ENCODE measurements at places on chromosomes 16 and 17.

DNA sequence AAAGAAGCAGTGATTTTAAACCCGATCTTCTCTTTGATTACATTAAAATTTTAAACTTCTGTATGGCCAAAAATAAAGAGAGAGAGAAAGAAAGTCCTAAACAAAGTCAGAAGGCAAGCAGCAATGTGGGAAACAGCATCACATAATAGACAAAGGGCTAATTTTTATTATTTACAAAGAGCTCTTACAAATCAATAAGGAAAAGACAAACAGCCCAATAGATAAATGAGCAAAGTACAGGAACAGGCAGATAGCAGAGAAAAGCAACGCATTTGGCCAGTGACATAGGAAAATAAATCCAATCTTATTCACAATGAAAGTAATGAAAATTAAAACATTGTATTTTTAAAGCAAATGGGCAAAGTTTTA lies 93.1 kb downstream of the SALL1 start:
- no peak for DNase-seq

GRCh38 chr17:36728030-36728991 lies 126.9 kb downstream of the MRM1 start:
- DNase-seq, result peak; percentile 11

- DNase-seq, result no peak
Observed at GRCh38 chr17:73184136-73184993, 8.5 kb upstream of the COG1 start.

GRCh38 chr17:41782142-41782541 lies 4.4 kb downstream of the JUP start:
- DNase-seq, result no peak

DNA sequence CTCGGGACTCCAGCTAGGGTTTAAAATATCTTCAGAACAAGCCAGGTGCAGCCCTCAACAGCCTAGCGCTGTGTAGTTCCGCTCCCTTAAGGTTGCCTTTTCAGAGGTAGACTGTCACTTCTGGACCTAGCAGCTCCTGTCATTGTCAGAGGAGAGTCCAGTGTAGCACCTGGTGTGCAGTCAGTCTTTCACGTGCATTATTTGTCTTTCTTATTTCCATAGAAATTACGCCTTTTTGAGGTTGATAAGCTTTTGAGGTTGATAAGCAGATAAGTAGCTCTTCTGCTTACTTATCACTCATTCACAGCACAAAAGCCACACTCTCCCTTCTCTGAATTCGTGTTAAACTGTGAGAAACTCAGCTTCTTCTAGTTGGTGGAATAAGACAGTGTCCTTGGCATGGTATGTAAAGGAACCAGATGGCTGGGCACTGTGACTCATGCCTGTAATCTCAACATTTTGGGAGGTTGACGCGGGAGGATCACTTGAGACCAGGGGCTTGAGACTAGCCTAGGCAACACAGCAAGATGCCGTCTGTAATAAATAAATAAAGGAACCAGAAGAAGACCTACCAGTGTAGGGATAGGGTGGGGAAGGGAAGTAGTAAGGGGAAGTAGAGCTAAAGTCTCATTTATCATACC lies 10.2 kb downstream of the EEF2K start:
- DNase-seq, result no peak

DNA sequence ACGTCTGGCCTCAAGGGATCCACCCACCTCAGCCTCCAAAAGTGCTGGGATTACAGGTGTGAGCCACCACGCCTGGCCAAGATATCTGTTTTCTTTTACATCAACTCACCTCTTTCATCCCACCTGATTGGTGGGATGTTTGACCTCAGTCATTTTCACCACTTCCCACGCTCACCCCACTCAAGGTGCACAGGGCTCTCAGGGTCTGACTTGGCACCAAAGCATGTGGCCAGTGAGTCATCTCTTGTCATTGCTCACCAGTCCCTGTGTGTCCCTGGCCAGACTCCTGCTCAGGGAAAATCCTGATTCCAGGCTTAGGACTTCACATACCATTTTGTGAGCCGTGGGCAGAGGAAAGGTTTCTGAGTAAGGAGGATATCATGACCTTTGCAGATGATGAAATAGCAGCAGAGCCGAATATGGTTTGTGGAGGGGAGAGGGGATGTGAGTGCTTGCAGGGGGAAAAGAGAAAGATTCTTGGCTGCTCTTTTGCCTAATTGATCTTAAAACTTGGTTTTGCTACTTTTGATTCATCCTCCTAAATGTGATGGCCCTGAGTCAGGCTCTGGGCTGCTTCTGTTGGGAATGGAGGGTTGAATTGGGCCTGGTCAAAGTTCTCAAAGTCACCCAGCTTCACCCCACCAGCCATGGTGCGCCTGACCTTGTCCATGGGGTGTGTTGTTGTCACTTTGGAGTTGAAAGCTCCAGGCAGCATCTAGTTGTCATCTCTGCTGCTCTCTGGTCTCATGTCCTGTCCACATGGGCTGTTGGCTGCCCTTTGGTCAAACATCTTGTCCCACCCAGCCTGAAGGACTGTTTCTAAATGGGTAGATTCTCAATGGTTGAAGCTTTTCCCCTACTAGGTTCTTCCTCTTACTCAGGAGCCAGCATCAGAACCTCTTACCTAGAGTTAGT lies 6.0 kb upstream of the KCNH6 start:
- DNase-seq, result no peak

GRCh38 chr17:64358261-64358788 lies 32.3 kb downstream of the PECAM1 start:
- no peak for DNase-seq

Data from activated naive CD8-positive, alpha-beta T cell treated with anti-CD3 and anti-CD28 coated beads, Interleukin-2, amount 50 U/mL, for 16 hours (primary cell).